Urinary bladder (tissue), 4 donors: ENCODE measurements at places on chromosomes 3 and 15. TPM values are rescaled to one million over a fixed set of nuclear protein-coding genes. Genes with fewer than 3 reads are reported as not detected.

GRCh38 chr3:18134386-18135059, 290.6 kb downstream of the SATB1 start:
- no peak for DNase-seq

GRCh38 chr3:46138581-46138980, 69.5 kb downstream of the CCR1 start:
- DNase-seq: no peak

DNA sequence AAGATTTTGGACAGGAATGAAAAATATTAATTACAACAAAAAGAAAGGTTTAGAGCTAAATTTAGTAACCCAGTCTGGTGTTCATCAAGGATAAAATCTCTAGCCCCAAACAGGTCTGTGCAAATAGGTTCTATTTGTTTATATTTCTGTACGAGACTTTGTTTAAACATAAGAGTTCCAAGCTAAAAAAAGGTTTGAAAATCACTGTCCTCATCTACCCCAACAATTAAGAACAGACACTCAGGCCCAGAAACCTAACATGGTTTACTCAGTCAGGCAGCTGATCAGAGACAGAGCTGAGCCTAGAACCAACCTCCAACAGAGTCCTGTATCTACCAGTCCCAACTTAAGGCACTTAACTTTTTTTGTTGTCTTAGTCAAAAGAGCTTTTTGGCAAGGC, 49.3 kb downstream of the SNX4 start:
- DNase-seq: no peak

DNA sequence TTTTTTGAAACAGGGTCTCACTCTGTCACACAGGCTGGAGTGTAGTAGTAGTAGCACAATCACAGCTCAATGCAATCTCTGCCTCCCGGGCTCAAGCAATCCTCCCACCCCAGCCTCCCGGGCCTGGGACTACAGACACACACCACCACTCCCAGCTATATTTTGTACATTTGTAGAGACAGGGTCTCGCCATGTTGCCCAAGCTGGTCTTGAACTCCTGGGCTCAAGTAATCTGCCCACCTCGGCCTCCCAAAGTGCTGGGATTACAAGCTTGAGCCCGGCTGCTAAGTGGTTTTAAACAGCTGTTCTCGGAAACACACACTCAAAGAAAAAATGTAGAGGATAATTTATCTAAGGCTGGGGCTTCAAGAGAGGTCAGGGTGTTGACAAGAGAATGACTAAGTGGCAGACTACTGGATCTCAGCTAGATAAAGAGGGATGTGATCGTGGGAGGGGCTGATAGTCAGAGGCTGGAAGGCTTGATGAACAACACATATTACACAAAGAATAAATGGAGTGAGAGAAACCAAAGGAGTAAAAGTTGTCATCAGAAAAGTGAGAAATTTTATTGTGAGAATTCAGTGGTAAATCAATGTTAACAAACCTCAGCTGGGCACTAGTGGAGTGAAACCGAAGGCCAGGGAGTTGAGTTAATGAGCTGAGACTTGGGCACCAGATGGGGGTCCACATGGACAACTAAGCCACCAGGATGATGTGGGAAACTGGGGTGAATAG, 6.7 kb downstream of the CCR5AS start:
- DNase-seq: no peak

DNA sequence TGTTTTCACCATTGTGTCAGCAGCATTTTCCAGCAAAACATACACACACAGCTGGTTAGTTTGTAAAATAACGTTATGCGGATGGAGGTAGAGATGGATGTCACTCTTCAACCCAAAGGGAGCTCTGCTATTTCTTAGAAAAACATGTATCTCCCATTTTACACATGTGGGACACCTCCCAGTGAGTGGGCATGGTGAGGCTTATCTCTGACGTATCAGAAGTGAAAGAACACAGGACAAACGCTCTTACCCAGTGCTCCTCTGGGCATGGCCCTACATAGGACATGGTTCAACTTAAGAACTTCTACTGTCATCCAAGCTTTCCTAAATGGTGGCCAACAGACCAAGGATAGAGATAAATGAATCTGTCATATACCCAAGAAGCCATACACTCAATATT, 2.1 kb downstream of the FAM240A start:
- no peak for DNase-seq

- no peak for DNase-seq
These were observed 2.8 kb downstream of the LSAMP start for GRCh38 chr3:116442331-116443021.

GRCh38 chr15:95492388-95493070, 838.0 kb upstream of the NR2F2 start:
- no peak for DNase-seq

DNA sequence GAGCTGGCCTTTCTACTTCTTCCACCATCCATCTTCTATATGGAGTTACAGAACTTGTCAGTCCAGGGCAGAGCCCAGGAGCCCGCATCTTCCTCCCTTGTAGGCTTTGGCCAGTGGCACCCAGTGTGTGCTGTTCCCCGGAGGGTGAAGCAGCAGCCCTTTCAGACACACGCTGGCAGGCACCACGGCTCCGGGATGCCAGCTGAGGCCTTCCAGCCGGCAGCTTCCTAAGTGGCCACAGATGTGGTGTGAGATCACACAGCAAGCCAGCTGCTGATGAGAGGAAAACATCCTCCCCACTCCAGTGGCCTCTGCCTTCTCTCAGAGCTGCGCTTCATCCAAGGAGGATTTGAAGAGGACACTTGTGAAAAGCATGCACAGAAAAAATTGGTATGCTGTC, 24.1 kb downstream of the CRABP1 start:
- no peak for DNase-seq

DNA sequence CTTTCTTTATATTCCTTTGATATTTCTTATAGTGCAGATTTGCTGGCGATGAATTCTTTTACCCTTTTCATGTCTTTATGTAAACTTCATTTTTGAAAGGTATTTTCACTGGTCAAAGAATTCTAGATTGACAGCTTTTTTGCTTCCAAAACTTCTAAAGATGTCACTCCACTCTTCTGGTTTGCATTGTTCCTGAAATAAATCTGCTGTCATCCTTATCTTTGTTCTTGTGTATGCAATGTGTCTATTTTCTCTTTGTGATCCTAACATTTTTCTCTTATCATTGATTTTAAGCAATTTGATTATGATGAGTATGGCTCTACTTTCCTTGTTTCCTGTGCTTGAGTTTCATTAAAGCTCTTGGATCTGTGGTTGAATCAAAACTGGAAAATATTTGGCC, 103.4 kb downstream of the GLDN start:
- no peak for DNase-seq

DNA sequence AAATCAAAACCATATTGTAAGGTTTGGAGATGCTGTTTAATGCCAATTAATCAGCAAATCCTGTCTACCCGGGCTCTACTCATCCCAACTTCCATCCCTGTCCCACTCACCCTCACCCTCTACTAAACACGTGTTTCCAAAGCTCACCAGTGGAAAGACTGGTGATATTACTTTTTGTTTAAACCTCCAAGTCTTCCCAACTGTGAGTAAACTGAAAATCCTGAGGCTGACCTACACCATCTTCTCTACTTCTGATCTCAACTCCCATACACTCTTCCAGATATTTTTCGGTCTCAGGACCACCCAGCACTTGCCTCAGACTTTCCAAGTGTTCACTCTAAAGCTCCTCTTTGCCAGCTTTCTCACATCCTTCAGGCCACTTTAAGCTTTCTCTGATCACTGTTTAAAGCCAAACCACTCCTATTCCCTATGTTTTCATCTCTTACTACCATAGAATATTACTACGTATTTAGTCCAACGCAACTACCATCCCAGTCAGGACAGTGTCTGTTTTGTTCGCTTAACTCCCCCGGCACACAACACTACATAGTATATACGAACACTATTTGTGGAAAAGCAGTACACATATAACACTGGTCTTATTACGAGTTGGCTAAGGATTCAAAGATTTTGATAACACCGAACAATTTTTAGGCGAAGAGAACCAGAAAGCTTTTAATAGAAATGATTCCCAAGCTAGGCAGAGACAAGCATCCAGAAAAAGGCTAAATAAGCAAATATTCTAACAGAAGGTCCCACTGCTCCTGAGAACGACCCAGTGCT, 684 bp downstream of the RPL4 start:
- no peak for DNase-seq

GRCh38 chr15:67755936-67756335, 69.4 kb upstream of the SKOR1 start:
- no peak for DNase-seq

DNA sequence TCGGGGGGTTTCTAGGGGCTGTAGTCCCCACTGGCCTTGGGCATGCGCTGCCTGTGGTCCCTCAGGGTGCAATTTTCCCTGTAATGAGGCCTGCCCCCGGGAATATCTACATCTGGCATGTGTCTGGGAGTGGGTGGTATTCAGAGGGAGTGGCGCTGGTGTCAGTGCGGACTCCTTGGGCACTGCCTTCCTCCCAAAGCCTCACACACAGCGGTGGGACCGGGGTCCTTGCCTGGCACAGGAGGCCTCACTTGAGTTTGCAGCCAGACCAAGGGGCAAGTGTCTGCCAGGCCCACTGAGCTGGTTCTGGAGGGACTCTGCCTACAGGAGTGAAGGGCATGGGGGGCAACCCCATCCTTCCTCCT, 53.5 kb upstream of the PCSK6 start:
- no peak for DNase-seq

- DNase-seq: no peak
These were observed 39.3 kb downstream of the CHRD start for GRCh38 chr3:184419171-184419570.

- no peak for DNase-seq
These were observed 172.3 kb upstream of the MBNL1 start for GRCh38 chr3:152096280-152096906.

GRCh38 chr3:36901588-36901987, 43.3 kb downstream of the TRANK1 start:
- DNase-seq: no peak

CAMKV gene
- not detected for polyA plus RNA-seq

STXBP5L gene
- 3.4 TPM for polyA plus RNA-seq

BFSP2 gene
- polyA plus RNA-seq: not detected

THRB gene
- 8.3 TPM for polyA plus RNA-seq

PPM1M gene
- 27.1 TPM for polyA plus RNA-seq

CIB2 gene
- polyA plus RNA-seq: 6.9 TPM

HRG gene
- 0.46 TPM for polyA plus RNA-seq

GHSR gene
- polyA plus RNA-seq: not detected

TSEN2 gene
- polyA plus RNA-seq: 16.4 TPM
